ENCODE measurements at places on chromosomes 1 and 21. TPM values are rescaled to one million over a fixed set of nuclear protein-coding genes. Genes with fewer than 3 reads are reported as not detected.

DNA sequence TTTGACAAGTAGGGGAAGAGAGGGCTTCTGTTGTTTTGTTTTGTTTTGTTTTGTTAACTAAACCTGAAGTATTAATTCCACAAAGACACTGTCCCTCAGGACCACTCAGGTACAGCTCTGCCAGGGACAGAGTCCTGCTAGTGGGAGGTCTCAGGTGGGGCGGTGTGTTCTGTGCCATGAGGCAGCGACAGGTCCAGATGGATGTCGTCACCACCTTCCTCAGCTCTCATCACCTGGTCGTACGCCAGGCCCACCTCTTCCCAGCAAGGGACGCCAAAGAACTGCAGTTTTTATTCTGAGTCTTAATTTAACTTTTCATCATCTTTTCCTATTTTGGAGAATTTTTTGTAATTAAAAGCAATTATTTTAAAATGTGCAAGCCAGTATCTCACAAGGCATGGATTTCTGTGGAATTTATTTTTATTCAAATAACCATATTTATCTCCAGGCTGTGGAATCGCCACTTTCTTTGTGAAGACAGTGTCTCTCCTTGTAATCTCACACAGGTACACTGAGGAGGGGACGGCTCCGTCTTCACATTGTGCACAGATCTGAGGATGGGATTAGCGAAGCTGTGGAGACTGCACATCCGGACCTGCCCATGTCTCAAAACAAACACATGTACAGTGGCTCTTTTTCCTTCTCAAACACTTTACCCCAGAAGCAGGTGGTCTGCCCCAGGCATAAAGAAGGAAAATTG is 62.5 kb downstream of the POFUT2 start:
- ATAC-seq, result no peak

GRCh38 chr1:33292726-33293340 is 28.1 kb downstream of the A3GALT2 start:
- ATAC-seq, result no peak

DNA sequence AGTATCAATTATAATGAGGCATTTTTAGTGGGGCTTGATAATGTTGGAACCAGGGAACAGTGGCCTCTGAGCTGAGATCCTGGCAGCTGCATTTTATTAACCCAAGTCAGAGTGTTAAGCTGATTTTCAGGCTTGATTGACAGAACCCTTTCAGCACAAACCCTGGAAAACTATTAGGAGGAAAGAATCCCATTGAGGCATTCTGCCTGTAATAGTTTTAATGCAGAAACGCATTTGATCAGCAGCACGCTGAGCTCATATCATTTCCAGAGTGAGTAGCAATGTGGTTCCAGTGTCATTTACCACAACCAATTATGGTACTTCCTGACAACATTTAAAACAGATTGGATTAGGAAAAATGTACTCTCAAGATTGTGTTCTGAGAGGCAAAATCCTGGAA is 78.3 kb upstream of the BARHL2 start:
- no peak for ATAC-seq

DNA sequence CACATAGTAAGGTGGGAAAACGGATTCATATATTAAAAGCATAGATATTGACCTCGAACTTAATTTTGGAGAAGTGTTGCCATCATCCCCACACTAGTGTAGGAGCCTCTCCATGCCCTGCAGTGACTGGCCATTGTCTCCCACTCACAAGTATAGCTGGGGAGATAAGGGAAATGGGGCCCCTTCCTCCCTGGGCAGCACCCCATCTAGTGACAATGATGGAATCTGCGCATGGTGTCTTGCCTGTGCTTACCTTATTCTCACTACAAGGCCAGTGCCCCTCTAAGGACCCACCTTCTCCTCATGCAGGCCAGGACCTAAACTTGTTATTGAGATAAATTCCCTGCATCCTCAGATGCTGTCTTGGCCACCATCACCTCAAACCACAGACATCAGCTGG is 374.9 kb downstream of the NTNG1 start:
- ATAC-seq, result no peak

Gene GRHL3
- total RNA-seq, result not detected
